ENCODE measurements at places on chromosomes 5 and 9. TPM values are rescaled to one million over a fixed set of nuclear protein-coding genes. Genes with fewer than 3 reads are reported as not detected.

Gene FOXI1
- 0.26 TPM for polyA plus RNA-seq

Gene SLIT3
- polyA plus RNA-seq, result 23.2 TPM

Gene IFNK
- not detected for polyA plus RNA-seq

Gene SPATA9
- polyA plus RNA-seq, result 36.9 TPM

Gene SPATA31A3
- polyA plus RNA-seq, result 5.9 TPM

Gene BRINP1
- polyA plus RNA-seq, result 1.8 TPM

Gene GFI1B
- polyA plus RNA-seq, result 12.6 TPM

Gene BTNL3
- not detected for polyA plus RNA-seq

Gene SPATA6L
- 42.3 TPM for polyA plus RNA-seq

Gene SLC36A2
- 1.5 TPM for polyA plus RNA-seq
